ENCODE measurements at places on chromosomes 7 and 10.

GRCh38 chr7:69949122-69949521 lies 350.8 kb downstream of the AUTS2 start:
- DNase-seq, result no peak

DNA sequence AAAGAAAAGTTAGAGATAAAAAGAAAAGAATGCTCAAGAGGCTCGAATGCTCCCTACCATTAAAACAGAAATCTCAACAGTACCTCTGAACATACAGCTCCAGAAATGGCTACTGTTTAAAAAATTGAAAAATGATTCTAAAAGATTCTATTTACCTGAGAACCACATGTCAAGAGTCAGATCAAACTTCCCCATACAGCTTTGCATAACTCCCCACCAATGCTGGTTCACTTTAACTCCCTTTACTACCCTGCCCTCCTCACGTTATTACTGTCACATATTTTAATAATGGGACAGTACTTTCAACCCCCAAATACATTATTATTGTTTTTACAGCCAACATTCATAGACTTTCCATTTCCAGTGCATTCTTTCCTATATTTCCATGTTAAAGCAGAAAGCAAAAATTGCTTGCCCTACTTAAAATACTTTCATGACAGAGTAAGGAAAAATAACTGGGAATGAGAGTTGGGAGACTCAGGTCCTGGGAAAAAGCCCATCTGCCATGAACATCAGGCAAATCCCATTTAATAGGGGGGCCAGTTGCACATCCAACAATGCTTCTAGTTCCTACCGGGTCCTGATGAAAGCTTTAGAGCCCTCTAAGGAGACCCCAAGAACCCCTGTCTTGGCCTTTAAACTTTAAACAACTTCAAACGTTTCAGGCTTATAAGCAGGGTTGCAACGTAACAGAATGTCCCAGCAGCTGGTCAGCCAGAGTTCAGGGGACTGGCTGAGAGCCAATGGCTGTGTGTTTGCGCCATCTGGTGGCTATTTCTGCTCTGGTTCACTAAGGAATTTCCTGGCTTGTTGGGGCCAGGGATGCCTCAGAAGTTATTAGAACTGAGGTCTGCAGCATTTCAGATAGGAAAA lies 247.4 kb downstream of the ELMO1 start:
- peak; percentile 79 for DNase-seq

- no peak for DNase-seq
These were observed 1124.4 kb downstream of the NXPH1 start for GRCh38 chr7:9557853-9558252.

DNA sequence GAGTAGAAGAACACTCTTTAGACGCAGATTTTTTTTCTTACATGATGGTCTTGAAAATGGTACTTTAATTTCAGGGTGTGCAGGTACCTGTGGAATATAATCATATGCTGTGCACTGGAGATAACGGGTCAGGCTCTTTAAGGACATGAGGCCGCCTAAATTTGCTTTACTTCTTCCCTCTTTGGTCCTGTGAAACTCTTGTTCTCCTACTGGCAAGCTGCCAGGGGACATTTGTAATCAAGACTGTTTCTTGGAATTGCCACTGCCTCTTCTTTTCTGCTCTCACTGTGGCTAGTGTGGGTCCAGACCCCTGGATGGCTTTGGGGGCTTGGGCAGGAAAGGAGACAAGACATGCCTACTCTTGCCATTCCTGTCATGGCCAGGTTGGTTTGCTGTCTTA lies 146.0 kb downstream of the SND1 start:
- DNase-seq, result peak; percentile 39

DNA sequence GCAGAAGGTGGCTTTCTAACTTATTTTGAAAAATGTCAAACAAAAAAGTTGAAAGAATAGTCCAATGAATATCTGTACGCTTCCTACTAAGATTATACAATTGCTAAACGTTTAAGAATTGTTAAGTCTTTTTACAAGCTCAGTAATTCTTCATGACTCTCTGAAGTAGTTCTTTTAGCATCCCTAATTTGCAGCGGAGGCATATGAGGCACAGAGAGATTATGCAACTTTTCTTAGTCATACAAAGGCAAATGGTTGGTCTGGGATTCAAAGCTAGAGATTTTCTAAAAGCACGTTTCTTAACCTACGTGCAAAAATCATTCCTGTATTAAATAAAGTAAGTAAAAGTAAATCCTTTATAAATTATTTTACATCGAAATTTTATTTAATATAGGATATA lies 254.2 kb downstream of the MAGI2 start:
- peak; percentile 9 for DNase-seq

GRCh38 chr7:131159961-131160361 lies 167.7 kb upstream of the MKLN1 start:
- DNase-seq, result peak; percentile 12

- DNase-seq, result no peak
These were observed 25.9 kb upstream of the GNA12 start for GRCh38 chr7:2869981-2870380.

DNA sequence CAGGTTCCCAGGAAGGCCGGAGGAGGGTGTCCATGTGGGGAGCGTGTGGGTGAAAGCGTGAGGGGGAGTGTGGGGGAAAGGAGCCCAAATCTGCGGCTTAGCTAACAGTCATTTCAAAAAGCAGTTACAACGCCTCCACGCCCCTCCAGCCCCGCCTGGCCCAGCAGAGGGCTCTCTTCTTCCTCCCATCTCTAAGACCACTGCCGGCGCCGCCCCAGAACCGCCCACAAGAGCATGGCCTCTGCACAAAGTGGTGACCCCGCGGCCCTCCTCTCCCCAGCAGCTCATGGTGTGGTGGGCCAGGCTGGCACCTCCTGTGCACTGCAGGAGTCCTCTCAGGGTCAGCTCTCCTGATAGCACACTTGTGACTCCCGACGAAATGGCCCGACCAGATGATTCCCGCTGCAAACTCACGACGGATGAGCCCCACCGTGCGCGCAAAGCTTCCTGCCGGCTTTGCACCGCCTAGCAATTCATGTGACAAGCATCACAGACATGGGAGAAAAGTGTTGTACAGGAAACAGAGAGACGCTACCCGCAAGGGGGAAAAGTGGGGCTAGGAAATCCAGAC lies 12.4 kb upstream of the HUS1 start:
- DNase-seq, result peak; percentile 66
